Gastroesophageal sphincter (tissue), 4 donors: ENCODE measurements at places on chromosomes 16 and 17. TPM values are rescaled to one million over a fixed set of nuclear protein-coding genes. Genes with fewer than 3 reads are reported as not detected.
A peak's percentile ranks its signal among the peaks of the same experiment; 100 is the strongest.

DNA sequence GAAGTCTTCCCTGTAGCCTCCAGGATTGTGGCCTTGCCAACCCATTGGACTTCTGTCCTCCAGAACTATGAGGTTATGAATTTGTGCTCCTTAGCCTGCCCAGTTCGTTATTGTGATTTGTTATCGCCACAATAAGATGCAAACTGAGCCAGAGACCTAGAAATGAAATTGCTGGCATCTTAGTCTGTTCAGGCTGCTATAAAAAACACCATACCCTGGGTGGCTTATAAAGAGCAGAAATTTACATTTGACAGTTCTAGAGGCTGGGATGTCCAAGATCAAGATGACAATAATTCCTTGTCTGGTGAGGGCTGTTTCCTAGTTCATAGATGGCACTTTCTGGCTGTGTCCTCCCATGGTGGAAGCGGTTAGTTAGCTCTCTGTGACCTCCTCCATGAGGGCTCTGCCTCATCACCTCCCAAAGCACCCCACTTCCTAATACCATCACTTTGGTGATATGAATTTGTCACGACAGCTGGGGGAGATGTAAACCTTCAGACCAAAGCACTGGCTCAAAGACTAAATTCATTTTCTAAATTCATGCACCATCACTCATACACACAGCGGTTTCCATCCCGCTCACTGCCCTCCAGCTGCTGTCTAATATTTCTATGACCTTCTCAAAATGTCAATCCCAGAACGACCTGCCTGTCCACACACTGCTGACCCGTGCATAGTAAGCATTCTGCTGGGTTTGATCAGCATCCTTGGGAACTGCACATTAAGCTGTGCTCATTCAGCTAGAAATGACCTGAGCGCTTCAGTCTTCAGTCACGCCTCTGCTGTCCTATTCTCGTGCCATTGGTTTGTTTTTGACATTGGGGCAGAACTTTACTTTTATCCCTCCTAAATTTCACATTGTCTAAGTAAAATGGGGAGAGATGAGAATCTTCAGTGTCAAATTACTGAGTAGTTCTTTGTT is 36.6 kb downstream of the GINS3 start:
- no peak overlapping the region for H3K27ac ChIP-seq
- H3K4me3 ChIP-seq = no peak overlapping the region
- peaks cover 25% of the 10 kb centered on the region for H3K27me3 ChIP-seq
- H3K4me1 ChIP-seq = no peaks in the 10 kb centered on the region

DNA sequence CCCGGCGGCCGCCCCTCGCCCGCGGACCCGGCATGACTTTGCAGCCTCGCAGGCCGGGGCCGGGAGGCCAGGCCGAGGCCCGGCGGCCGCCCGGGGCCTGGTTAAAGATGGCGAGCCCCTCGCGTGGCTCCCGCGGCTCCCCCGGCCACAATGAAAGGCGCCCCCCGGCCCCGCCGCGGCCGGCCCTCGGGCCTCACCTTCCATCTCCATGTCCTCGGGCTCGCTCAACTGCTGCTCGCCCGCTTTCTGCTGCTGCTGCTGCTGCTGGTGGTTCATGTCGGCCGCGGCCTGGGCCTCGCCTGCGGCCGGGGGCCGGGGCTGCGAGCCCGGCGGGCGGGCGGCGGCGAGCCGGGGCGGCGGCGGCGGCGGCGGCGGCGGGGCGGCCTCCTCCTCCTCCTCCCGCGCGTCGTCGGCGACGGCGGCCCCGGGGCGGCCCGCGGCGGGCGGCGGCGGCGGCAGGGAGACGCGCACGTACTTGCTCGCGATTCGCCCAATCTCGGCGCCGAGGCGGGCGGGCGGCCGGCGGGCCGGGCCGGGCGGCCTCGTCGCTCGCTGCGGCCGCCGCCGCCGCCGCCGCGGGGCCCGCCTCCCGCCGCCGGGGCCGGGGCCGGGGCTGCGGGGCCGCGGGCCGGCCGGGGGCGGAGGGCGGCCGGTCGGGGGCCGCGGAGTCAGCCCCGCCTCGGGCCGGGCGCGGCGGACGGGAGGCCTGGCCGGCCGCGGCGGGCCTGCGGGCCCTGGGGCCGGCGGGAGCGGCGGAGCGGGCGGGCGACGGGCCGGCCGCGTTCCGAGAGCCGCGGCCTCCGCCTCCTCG is 491 bp downstream of the USP7 start:
- no peak overlapping the region for H3K27ac ChIP-seq
- peak; percentile 52 for ATAC-seq
- no peaks in the 10 kb centered on the region for H3K36me3 ChIP-seq
- H3K27me3 ChIP-seq = no peaks in the 10 kb centered on the region

GRCh38 chr17:47860386-47860785 is 9.4 kb upstream of the SP6 start:
- ATAC-seq = no peak
- H3K36me3 ChIP-seq = no peaks in the 10 kb centered on the region
- H3K27me3 ChIP-seq = peaks cover 73% of the 10 kb centered on the region
- no peaks in the 10 kb centered on the region for H3K4me1 ChIP-seq
- no peak overlapping the region for H3K4me3 ChIP-seq

- no peak for ATAC-seq
- H3K27ac ChIP-seq = no peak overlapping the region
- H3K36me3 ChIP-seq = no peaks in the 10 kb centered on the region
- no peaks in the 10 kb centered on the region for H3K4me1 ChIP-seq
These were observed 10.7 kb upstream of the KCNJ2 start for GRCh38 chr17:70158591-70158990.

VWA3A gene
- 0.35 TPM for total RNA-seq

UNC13D gene
- 5.9 TPM for total RNA-seq

CIBAR2 gene
- not detected for total RNA-seq
